ENCODE measurements at places on chromosomes 7 and 10.

DNA sequence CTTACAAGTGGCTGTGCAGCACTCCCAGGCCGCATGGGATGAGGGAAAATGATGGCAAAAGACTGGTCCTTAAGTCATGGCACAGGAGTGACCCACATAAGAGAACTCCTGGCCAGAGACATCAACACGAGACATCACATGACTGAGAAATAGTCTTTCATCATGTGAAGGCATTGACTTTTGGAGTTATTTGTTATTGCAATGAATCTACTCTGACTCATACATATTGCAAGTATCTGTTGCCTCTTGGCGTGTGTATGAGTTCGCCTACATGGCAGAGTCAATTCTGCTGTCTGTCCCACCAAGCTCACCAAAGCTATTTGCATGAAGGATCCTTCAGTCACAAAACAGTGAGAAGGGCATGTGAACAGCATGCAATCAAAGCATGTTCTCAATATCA lies 59.7 kb upstream of the HABP2 start:
- no peak for DNase-seq

- DNase-seq = no peak
Measured at GRCh38 chr7:108351729-108352131, 104.5 kb downstream of the NRCAM start.

DNA sequence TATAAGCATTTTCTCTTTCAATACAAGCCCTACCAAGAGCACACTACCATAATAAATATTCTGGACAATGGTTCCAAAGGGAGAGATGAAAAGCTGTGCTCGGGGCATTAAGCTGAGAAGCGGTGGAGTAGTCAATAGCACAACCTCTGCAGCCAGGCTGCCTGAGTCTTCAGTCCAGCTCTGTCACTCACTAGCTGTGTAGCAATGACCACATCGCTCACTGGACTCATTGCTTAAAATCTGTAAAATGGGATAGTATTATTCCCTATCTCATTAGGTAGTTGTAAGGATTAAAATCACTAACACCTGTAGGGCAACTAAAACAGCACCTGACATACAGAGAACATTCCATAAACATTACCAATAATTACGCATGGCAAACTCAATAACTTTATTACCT lies 199.9 kb upstream of the KLF14 start:
- DNase-seq = no peak

DNA sequence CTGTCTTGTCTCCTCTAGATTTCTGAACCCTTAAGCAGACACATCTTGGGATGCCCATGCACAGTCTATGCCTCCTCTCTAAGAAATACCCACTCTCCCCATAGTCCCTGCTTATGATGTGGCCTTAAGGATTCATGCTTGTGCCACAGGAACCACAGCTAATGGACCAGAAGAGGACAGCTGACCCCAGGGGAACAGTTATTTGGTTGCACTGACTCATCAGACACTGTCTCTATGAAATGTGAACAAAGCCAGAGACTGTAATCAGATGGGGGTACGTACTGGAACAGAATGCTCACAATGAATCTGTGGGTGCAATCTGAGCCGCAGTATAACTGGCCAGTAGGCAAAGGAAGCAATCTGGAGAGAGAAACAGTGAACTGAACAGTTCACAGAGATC lies 121.9 kb downstream of the USP6NL start:
- no peak for DNase-seq

DNA sequence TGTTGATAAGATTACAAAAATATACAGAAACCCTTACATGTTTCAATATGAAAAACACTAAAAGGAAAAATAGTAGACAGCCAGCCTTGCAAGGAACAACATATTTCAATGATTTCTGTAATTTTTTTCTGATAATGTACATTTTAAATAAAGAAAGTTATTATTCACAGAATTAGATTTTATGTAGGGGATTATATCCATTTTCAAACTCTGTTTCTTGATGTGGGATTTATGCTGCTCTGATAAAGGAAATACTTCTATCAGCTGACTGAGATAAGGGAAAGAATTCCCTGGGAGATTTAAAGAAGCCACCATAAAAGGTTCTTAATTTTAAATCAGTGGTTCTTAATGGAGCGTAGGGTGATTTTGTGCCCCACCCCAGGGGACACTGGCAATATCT lies 180.4 kb downstream of the ADAM12 start:
- no peak for DNase-seq

GRCh38 chr10:35316218-35316967 lies 19.9 kb upstream of the CCNY start:
- no peak for DNase-seq

- DNase-seq = no peak
Measured at GRCh38 chr7:21526007-21526406, 16.8 kb upstream of the DNAH11 start.

- DNase-seq = no peak
Measured at GRCh38 chr10:89651205-89651915, 6.3 kb upstream of the PANK1 start.

DNA sequence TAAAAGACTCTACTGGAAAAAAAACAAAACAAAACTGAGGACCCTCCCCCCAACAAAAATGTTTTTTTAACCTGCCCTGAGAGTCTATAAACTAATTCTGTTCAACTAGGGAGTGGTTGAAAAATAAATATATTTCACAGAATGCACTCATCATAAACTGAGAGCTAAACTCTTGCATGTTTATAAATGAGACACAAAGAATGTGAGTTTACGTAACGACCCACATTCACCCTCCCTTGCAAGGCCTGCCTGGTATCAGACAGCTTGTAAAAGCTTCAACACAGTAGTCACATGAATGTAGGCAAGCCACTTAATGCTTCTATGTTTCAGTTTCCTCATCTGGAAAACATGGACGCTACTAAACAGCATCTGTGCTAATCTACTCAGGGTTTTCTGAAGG lies 50.3 kb downstream of the JAZF1 start:
- DNase-seq = no peak

DNA sequence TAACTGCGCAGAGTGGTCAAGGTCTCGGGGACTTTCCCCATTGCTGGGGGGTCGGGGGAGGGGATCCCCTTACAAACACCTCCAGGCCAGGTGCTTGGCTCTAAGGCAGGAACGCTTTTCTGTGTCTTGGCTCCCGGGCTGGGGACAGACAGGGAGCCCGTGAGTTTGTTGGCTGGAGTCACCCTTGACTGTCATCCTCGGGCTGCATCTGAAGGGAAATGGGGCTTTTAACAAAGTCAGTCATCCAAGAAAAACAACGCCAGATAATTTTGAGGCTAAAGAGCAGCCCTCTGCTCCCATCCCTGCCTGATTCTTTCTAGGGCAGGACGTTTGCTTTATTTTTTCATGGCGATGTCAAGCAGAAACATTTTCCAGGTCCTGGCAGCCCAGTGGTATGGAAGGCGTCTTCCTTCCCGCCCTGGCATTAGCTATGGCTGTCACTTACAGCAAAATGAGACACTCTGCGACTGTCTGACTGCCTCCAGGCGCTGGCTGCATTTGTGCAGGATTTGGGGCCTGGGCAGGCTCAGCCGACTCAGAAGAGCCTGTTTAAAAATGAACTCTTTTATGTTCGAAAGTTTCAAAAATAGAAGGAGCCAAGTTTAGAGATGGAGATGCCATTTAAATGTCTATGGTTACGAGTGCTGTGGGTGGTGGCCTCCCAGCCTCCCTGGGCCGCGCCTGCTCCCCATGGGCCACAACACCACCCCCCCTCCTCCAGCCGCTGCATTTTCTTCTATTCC lies 54.7 kb upstream of the TNS3 start:
- no peak for DNase-seq

Data from stimulated activated naive CD4-positive, alpha-beta T cell treated with Interleukin-2 at 50 U/mL for 16 hours (primary cell).